Stromal cell of bone marrow (primary cell): ENCODE measurements at places on chromosomes 12 and 14.

- no peak for DNase-seq
These were observed 6.0 kb downstream of the CCDC60 start for GRCh38 chr12:119340578-119340977.

DNA sequence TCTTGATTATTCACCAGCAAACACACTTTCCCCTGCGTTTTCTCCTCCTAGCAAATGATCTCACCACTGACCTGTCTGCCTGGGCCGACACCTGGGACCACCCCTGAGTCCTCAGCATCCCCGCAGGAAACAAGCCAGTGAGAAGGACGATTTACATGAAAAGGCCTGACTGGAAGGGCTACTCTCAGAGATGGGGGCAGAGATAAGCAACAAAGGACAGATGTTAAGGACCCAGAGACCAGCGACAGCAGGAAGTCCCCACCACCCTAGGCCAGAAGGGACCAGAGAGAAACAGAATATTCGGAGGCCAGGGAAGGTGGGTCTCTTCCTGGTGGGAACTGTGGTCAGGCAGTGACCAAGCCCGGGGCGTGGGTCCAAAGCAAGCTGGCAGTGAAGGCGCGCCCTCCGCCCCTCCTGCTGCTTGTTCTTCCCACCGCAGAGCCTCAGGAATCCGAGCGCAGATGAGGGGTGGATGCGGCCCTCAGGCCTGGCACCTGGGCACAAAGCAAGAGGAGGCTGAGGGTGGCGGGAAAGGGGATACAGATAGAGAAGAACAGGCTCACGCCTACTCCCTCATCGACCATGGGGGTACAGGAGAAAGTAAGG is 55.8 kb downstream of the STX2 start:
- DNase-seq = no peak

- DNase-seq = peak; percentile 26
These were observed 36.9 kb downstream of the ZFC3H1 start for GRCh38 chr12:71626768-71627167.

- DNase-seq = no peak
These were observed 12.9 kb upstream of the EPYC start for GRCh38 chr12:91017511-91018263.

DNA sequence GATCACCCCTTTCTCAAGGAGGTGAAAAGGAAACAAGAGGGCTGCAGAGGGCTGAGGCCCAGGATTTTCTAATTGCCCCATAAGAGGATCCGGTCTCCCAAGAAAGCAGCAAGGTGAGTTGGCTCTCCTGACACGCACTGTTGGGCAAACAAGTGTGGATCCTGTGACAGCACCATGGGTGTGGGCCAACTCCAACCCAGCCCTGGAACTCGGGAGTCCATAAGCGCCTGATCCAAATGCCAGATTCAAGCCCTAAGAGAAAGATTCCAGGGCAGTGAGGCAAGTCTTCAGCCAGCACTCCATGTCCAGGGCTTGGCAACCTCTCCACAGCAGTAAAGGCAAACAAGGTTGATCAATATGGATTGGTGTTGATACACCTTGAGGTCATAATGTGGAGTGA is 33.1 kb downstream of the KCNA5 start:
- DNase-seq = no peak

DNA sequence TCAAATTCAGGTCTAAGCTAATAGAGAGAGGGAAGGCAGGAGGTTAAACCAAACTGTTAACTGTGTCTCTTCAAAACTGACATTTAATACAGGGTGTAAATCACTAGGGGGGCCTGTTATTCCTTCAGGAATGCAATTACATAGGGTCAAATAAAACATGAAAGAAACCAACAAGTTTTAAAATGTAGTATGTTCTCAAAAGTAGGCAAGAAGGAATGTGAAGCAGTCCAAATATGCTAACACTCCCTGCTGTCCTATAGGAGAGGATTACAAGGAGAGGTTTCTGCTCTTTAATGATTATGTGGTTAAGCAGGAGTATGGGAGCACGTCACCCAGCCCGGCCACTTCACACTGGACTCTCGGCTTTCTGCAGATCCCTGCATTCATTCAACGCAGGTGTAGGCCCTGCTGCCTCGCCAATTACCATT is 42.5 kb upstream of the BMP4 start:
- no peak for DNase-seq

DNA sequence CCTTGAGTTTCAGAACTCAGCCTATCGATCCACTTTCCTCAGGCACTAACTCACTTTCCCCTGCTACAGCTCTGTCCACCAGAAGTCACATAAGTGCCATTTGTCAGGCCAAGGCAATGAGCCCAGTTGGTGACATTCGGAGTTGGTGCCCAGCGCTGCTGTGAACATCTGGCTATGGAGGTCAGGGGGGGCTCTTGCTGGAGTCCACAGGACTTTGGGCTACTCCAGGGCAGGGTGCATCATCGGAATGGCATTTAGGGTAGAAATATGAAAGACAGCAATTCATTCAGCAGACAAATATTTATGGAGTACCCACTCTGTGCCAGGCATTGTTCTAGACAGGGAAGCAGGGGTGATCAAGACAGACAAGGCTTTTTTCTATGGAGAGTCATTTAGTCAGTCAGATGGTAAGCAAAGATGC is 1.5 kb upstream of the PPP1CC start:
- no peak for DNase-seq

DNA sequence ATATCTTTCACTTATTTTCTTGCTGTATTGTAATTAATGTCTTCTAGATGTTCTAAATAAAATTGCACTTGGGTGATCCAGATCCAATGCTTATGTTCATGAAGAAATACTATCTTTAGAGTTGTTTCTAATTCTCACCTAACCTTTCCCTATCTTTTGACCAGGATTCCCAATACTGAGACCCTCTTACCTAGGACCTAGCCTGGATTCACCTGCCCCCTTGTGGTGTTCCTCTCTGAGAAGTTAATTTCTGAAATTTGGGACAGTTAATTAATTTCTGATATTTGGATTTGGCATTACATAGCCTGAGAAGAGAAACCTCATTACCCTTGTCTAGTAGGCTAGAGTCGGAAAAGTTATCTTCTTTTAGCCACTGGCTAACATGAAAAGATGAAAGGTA is 29.5 kb downstream of the FOXA1 start:
- no peak for DNase-seq

DNA sequence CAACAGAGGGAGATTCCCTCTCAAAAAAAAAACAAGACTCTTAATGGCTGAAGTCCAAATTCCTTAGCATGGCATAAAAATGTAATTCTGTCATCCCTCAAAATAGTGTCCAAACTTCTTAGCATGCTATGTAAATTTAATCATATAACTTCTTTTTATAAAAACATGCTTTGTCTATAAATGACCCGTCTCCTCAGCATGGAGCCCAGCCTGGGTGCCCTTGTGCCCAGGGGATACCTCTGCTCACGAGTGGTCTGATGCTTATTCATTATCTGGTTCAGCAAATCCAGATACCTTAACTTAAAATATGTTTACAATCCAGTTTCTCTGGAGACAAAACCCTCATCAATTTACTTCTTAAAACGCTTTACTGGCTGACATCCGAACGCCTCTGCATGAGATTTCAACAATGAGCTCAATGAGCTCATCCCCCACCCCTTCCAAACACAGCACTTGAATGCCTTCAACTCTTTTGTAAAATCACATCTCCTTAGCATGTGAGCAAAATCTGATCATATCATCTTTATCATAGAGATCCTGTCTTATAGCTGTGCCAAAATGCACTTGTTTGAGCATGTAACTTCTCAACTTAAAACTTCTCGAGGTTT is 15.7 kb downstream of the RTL1 start:
- DNase-seq = no peak

- DNase-seq = no peak
These were observed 530 bp upstream of the NEMF start for GRCh38 chr14:49853158-49853477.

GRCh38 chr12:88519802-88520435 is 60.4 kb downstream of the KITLG start:
- DNase-seq = no peak

GRCh38 chr14:103569408-103569807 is 6.6 kb downstream of the COA8 start:
- no peak for DNase-seq

GRCh38 chr12:7645395-7646177 is 20.1 kb downstream of the APOBEC1 start:
- DNase-seq = peak; percentile 15

GRCh38 chr14:75254901-75255584 is 23.6 kb upstream of the FOS start:
- DNase-seq = no peak

DNA sequence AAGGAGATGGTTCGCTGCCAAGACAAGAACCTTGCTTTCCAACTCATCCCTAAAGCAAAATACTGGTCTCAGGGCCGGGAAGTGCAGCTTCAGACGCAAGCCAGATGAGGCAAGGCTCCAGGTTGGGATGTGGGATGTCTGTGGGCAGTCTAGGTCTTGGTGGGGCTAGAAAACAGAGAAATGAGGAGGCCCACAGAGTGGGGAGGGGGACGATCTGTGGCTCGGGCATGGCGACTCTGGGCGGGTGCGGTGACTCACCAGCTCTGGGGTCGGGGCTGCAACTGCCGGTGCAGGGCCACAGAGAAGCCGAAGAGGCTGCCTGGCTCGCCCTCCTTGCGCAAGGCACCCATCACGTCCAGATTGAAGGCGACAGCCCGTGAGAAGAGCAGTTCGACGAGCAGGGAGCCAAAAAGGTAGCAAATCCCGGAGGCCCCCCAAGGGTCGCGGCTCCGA is 459 bp downstream of the ITGA7 start:
- DNase-seq = no peak

GRCh38 chr12:84157170-84157569 is 755.4 kb downstream of the SLC6A15 start:
- no peak for DNase-seq

- DNase-seq = no peak
These were observed 41.5 kb downstream of the PITPNM2 start for GRCh38 chr12:123109319-123109772.

DNA sequence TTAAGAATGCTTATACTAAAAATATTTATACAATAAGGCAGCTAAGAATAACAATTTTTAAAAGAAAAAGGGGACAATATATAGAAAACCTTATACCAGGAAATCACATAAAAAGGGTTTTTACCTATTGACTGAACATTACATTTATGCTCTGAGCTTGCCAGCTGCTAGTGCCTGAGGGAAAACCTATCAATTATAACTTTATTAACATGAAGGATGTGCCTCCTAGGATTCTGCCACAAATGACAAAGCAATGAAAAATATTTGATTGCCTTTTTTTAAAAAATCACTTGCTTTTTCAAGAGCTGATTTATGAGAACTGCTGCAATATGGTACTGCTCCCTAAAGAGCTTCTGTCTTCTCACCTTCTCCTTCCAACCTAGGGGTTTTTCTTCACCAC is 185.7 kb downstream of the RIMBP2 start:
- DNase-seq = no peak

- no peak for DNase-seq
These were observed 1143.6 kb downstream of the TMEM121 start for GRCh38 chr14:106670011-106670410.

DNA sequence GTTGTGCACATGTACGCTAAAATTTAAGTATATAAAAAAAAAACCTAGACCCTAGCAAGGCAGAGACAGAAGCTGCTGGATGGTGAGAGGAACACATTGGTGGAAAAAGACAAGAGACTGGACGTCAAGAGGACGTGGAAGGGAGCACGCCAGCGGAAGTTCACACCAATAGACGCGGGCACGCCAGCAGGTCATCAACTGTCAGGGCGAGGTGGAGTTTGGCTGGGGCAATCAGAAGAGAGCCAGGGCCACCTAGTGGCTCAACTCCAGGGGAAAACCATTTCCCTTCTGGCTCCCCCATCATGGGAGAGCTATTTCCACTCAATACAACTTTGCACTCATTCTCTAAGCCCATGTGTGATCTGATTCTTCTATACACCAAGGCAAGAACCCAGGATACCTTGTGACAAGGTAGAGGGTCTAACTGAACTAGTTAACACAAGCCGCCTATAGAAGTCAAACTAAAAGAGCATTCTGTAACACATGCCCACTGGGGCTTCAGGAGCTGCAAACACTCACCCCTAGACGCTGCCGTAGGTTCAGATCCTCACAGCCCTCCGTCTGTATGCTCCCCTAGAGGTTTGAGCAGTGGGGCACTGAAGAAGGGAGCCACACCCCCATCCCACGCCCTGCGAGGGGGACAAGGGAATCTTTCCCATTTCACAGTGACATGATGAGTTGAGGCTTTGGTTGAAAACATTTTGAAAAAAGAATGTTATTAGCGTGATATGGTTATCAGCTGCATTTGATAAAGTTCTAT is 702.7 kb downstream of the TMTC2 start:
- DNase-seq = no peak

DNA sequence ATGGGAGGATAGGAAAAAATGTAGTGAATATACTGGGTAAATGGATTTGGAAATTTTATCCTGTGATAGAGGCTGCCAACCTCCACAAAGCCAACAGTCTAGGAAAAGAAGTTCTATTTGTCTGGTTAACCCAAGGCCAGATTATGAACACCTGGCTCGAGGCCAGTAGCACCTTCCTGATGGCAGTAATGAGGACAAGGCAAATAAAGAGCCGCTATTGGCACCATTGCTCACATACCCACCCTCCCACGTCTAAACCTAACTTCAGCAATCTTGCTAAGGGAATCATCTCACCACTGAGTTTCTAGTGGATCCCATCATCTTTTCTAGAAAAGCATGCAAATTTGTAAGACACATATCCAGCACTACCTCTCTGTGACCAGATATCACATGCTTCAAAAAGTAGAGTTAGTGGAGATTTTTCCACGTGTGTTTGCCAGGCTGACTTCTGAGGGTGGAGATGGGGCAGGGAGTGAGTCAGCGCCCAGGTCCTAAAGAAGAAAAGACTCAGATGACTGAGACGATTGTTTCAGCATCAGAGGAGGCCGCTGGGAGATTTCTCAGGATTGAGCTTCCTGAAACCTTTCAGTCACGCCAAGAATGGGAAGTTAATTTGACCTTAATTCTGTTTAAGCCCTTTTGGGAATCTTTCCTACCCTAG is 362.9 kb downstream of the EMP1 start:
- no peak for DNase-seq

- no peak for DNase-seq
These were observed 40.3 kb upstream of the GCH1 start for GRCh38 chr14:54942913-54943312.

- DNase-seq = no peak
These were observed 13.0 kb upstream of the GPR68 start for GRCh38 chr14:91257328-91258010.

DNA sequence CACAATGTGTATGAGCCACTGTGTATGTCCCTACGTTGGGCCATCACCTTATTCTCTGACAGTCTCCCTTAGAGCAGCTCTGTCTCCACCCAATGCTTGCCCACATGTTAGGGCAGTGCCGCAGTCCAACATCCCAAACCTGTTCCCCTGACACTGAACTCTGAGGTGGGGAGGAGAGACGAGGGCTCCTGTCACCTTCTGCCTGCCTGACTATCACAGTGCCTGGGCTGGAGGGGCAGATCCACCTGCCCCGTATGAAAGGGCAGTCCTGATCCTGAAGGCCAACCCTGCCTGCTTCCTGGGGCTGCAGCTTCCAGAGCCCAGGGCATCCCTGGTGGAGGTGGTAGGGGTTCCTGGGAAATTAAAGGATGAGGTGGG is 2.2 kb downstream of the TGM1 start:
- no peak for DNase-seq

DNA sequence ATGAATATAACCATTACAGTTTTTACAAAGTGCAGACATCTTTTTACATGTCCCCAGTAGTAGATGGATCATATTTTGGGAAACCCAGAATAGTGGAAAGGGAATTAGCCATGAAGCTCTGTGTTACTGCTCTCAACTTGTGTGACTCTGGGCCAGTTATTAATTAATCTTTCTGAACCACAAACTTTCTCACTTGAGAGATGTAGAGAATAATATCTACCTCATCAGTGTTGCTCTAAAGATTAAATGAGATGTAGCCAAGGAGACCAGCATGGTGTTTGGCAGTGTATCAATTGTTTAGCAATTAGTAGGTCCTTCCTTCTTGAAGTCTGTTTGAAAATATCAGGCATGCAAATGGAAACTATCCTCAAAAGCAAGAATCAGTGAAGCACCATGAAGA is 169.2 kb downstream of the TMTC2 start:
- no peak for DNase-seq
